ENCODE measurements at places on chromosomes 16 and 17.

DNA sequence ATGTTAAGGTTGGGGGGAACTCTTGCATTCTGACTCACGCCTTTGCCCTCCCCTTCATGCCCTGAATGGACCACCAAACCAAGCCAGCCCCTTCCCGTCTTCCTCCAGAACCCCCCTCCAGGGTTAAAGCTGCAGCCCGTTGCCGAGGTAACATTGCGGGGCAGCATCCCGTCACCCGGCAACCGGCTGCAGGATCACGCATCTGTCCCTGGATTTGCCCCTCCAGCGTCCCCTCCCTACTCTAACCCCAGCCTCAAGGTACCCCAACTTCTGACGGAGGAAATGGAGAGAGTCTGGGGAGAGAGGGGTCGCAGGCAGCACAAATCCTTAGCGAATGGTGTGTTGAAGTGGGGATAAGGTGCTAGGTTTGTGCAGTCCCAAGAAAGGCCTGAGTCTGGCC, 563 bp upstream of the NLGN2 start:
- DNase-seq: no peak

GRCh38 chr17:81002409-81003361, 11.0 kb downstream of the CHMP6 start:
- DNase-seq: no peak

DNA sequence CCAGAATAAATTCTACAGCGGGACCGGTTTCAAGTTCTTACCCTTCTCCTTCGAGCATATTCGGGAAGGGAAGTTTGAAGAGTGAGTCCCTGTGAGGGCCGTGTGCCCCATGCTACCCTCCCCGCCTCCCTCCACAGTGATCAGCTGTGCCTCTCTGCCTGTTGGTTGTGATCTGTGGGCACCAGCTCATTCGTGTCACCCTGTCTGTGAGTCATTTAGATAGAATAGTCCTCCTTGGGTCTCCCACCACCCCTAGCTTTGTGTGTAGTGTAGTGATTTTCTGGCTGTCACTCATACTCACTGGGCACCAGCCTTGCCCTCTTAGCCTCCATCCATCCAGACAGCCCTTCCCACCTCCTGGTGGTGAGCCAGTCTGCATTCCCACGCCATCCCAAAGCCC, 15.0 kb upstream of the NAGLU start:
- DNase-seq: no peak

DNA sequence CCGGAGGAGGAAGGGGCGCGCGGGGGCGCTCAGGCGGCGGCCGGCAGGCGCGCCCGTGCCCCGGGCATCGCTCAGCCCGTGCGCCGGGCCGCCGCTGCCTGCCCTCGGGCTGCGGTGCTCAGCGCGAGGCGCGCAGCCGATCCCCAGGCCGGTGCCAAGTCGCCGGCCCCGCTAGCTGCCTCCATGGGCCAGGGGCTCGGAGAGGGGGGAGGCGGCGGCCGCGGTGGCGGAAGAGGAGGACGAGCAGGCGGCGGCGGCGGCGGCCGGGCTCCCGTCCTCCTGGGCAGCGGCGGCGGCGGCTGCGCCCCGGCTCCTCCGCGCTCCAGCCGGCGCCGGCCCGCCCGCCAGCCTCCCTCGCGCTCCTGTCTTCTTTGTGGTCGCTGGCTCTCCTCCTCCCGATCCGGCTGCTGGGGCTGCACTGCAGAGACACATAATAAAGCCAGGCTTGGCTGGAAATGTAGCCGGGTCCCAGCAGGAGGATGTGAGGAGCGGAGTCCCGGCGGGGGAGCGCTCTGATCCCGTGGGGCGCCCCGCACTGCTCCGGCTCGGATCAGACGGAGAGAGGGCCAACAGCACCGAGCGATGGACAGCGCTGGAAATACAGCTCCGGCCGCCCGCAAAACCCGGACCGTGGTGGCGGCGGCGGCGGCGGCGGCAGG, 889 bp upstream of the ZNF423 start:
- peak; percentile 72 for DNase-seq

DNA sequence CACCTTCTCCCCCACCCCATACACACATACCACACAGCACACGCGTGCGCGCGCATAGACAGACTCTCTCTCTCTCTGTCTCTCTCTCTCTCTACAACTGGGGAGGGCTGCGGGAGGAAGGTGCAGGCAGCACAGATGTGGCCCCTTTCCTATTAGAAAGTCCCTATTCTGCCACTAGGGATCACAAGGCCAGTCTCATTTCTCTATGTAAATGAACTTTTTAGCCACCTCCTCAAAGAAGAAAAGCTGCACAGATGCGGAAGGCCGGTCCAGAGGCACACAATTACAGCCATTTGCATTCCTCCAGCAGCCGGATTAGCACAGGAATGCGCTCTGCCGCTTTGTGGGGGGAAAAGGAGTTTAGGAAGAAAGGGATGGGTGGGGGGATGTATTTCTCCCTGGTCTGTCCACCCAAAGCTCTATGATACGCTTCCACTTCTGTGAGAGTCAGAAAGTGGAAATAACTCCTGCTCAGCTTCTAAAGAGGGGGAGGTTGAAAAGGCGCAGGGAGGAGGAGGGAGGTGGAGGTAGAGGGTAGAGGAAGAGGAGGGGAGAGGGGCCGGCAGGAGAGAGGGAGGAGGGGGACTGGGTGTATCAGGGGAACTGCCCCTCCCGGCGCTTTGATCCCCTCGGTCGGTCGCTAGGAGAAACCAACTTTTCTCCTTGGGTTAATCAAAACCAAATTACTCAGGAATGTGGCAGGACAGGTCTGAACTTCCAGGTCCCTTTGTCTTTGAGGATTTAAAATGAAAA, 11.7 kb downstream of the ZFHX3 start:
- no peak for DNase-seq

- DNase-seq: no peak
Observed at GRCh38 chr16:74107795-74108610, 188.6 kb upstream of the PSMD7 start.

DNA sequence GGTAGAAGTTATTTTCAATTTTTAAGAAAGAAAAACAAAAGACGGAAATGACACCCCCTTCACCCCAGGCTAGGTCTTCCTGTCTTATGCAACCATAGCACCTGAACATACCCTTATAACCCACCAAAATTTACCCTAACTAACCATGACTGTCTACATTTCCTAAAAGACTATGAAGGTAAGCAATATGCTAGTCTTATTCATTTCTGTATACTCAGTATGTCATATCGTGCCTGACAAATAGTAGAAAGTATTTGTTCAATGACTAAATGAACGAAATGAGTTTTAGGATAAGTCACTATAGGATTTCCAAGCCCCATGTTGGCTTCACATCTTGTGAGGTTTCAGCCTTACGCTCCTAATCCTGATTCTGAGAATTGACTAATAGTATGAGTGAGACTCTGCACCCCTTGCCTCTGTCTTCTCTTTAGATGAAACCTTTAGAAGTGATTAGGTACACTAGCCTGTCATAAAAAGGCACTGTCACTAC, 6.5 kb downstream of the ADAT1 start:
- no peak for DNase-seq

- no peak for DNase-seq
Observed at GRCh38 chr17:32720671-32721070, 156.3 kb downstream of the MYO1D start.

DNA sequence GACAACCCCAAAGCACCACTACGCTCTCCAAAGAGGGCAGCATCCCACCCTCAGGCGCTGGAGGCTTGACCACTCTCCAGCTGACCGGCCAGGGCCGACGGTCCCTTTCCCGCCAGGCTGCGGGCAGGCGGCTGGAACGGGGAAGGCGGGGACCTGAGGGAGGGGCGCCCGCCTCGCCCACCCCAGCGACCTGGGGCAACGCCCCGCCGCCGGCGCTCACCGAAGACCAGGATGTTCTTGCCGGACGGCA, 431 bp downstream of the DYNC1LI2 start:
- no peak for DNase-seq

DNA sequence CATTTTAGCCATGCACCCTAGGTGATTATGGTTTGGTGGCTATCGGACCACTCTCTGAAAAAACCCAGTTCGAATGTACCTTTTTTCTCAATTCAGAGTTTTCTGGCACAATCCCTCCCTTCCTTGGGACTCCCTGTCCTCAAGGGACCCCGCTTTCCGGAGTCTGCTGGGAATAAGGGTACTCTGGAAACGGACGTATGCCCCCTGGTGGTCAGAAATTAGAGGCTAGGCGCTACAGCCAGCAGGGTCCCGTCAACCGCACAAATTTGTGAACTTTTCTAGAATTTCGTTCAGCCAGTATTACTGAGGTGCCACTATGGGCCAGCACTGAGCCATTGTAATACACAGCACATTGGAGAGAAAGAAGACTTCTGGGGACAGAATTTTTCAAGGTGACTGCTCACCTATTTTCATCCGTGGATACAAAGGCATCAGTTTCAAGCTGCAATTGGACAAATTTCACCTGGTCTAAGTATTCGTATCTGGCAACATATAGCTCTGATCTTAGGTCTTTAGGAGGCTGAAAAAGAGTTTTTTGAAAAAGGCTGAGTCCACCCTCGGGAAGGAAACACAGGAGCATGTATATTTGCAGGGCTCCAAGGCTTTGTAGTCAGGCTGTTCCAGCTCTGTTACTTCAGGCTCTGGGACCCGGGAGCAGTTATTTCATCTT, 27.1 kb upstream of the CRYBA1 start:
- DNase-seq: peak; percentile 80

GRCh38 chr17:27845264-27846041, 45.1 kb upstream of the NOS2 start:
- no peak for DNase-seq

GRCh38 chr16:54585094-54585997, 298.8 kb upstream of the IRX3 start:
- no peak for DNase-seq

GRCh38 chr16:57140931-57141668, 44.7 kb downstream of the PSME3IP1 start:
- no peak for DNase-seq

GRCh38 chr17:80365983-80366382, 49.0 kb upstream of the ENDOV start:
- DNase-seq: no peak

DNA sequence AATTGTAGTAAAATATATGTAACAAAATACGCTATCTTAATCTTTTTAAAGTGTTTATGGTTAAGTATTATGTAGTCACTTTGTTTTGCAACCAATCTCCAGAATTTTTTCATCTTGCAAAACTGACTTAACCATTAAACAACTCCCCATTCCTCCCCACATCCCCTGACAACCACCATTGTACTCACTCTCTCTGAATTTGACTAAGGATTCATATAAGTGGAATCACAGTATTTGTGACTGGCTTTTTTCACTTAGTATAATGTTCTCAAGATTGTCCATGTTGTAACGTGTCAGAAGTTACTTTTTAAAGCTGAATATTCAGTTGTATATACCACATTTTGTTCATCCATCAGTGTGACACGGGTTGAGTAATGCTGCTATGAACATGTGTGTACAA, 10.6 kb downstream of the ORC6 start:
- DNase-seq: no peak

- no peak for DNase-seq
Observed at GRCh38 chr16:55515111-55515510, 6.2 kb downstream of the LPCAT2 start.

DNA sequence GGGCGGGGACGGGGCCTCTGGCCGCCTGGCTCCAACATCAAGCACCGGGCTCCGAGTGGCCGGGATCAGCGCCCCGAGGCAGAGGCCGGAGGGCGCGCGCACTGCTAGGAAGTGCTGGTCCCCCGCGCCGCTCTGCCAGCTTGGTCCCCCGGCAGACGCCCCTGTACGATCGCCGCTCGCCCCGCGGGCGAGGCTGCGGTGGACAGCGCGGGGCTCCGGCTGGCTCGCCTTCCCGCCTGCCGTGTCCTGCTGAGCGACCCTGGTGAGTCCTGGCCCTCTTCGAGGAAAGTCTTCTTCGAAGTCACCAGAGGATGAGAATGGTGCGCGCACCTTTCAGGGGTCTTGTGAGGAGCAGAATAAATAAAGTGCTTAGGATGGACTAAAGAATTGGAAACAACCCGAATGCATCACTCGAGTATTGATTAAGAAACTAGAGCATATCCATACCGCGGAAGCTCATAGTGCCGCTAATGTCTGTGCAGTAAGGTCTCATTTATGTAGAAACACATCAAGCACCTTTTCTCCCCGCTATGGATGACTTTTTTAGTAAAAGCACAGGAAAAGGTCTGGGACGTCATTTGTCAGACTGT, 392 bp downstream of the ZNF213 start:
- no peak for DNase-seq

GRCh38 chr16:80060470-80060869, 459.9 kb upstream of the MAF start:
- DNase-seq: no peak

DNA sequence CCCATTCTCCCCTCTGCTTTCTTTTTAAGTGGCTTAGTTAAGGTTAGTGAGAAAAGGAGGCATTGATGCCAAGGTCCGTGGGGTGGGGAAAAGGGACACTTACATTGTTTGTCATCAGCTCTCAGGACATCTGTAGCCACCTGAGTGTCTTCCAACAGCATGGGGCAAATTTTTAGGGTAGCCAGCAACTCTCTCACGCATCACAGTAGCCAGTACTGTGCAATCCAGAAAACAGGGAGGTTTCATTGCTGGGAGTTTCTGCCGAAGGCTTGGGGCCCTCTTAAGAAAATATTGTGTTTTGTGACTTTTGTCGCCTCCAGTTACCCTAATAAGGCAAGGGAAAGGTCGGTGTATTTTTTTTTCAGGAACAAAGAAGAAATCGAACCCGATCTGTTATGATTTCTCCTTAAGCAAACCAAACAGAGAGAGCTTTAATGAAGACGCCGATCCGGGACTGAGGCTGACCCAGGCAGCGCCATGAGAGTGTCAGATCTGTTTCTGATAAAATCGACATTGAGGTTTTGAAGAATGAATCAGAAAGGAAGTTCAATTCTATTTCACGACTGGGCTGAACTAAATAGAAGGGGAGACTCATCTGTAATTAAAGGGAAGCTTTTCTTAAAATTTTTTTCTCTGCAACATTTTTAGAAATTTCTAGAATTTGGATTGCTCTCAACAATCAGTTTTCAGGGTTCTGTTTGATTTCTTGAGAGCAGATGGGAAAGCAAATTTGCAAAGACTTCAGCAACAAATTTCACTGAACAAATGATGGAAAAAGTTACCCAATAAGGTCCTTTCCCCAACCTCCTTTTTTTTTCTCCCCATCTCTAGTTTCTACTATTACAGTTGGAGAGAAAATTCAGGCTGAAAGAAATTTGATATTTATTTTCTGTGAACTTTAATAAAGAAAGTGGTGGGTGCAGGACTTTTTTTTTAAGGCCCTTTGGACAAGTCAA, 144.7 kb upstream of the IRX3 start:
- DNase-seq: no peak

GRCh38 chr17:27457360-27457715, 1.1 kb downstream of the KSR1 start:
- DNase-seq: no peak

DNA sequence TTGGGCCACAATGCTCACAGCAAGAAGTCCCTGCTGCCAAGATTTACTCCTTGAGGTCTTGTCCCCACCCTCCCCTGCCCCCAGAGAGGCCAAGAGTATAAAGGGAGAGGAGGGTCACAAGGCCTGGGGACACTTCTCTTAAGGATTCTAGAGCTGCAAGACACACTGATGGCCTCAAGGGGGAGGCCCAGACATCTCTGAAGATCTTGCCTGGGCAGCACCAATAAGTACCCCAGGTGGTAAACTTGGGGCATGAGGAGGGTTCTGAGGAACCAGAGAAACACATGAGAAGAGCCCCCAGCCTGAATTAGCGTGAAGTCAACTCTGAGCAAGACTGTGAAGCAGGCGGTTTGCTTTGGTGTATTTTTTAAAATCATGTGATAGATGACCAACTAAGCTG, 26.8 kb upstream of the MTMR4 start:
- DNase-seq: no peak

GRCh38 chr17:12070561-12070960, 49.9 kb downstream of the MAP2K4 start:
- DNase-seq: no peak

- no peak for DNase-seq
Observed at GRCh38 chr17:36728030-36728991, 126.9 kb downstream of the MRM1 start.

- DNase-seq: no peak
Observed at GRCh38 chr16:80125677-80126076, 415.1 kb upstream of the DYNLRB2 start.

Measured in hypothalamus (tissue), 51 donors.